ENCODE measurements at places on chromosomes 16 and 17.

GRCh38 chr17:74389084-74389753 is 21.9 kb downstream of the GPR142 start:
- DNase-seq = no peak

- peak; percentile 28 for DNase-seq
These were observed 5.2 kb upstream of the AATF start for GRCh38 chr17:36943250-36944191.

GRCh38 chr16:4056161-4057105 is 59.8 kb downstream of the ADCY9 start:
- DNase-seq = no peak

GRCh38 chr17:70454377-70454776 is 285.0 kb downstream of the KCNJ2 start:
- DNase-seq = no peak

- no peak for DNase-seq
These were observed 83.5 kb upstream of the DNAJA2 start for GRCh38 chr16:47056688-47057629.

DNA sequence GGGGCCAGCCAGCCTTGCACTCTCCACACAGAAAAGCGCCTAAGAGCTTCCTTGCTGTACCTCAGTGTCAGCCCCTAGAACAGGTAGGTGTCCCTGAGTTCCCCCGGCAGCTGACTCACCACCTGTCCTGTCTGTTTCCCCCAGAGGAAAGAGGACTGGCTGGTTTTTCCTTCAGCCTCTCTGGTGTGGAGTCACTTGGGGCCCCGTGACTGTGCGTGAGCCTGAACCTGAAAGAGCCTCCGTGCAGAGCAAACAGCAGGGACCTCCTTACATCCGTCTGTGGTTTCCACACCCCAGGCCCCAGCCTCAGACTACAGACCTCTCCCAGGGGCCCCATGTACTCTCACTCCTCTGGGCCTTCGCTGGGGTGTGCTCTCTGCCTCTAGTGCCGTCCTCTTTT is 87.8 kb downstream of the GNAO1 start:
- peak; percentile 86 for DNase-seq

- DNase-seq = peak; percentile 41
These were observed 24.3 kb downstream of the MGRN1 start for GRCh38 chr16:4648917-4649316.

DNA sequence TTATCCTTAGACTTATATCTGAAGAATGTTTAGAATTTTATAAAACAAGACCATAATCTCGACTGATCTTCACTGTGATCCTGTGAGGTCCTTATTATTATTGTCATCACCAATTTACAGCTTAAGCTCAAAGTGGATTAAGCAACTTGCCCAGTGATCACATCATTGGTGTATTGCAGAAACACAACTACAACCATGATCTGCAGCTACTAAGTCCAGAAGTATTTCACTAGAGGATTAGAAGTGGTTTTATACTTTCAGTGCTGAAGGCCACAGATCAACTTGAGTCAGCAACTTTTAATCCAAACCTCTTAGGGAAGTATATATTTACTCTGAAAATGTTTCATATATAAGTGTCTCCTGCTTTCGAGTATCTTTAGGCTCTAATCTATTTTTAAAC is 624.3 kb upstream of the SOX9 start:
- no peak for DNase-seq

GRCh38 chr16:28011971-28012445 is 51.5 kb downstream of the GSG1L start:
- DNase-seq = no peak

DNA sequence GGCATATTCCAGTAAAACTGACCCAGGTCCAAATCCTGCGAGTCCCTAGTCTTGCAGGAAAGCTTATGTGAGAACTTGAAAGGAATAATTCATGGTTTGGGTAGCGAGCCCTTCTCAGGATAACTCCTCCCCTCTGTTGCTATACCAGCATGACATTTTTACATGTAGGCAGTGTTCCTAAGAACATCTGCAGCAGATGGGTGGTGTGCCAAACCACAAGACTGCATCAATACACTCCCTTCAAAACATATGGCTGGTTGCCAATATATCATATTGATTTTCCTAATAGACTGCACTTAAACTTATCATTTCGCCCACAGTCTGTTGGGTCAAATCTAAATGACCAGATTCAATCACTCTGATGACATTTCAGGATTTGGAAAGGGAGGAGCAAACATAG is 19.9 kb downstream of the PSME3IP1 start:
- DNase-seq = peak; percentile 70

DNA sequence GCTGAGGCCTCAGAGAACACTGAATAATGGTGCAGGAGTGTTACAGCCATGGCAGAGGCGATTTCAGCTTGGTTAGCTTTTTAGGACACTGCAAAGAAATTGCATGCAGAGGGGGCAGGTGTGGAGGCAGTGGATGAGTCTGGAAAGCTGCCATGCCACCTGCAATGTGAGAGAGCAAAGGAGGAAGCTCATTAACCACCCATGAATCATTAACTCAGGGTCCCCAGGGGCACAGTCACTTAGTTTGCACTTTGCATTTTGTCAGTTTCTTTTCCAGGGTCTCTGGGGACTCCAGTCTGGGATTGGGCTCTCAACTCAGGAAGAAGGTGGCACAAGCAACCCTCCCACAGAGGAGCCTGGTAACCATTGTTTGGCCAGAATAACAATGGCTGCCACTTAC is 132.9 kb downstream of the USP31 start:
- no peak for DNase-seq

GRCh38 chr16:85935974-85936760 is 37.2 kb downstream of the IRF8 start:
- peak; percentile 56 for DNase-seq

- DNase-seq = peak; percentile 42
These were observed 1.5 kb downstream of the TOB1 start for GRCh38 chr17:50864747-50865059.

DNA sequence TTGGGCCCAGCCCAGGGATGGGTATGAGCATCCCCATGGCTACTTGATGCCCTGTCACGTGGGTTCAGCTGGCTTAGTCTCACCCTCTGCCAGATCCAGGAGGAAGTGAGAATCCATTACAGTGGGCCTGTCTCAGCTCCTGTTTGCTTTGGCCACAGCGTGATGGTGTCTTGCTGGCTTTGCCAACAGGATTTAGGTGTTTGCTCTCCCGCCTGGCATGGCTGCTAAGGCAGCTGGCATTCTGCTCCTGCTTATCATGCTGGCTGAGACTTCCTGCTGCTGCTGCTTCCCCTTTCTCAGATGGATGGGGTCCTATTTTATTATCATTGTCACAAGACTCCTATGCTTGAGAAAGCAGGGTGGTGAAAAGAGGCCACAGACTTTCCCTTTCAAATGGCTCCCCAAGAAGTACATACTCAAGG is 28.3 kb upstream of the HOXB13 start:
- peak; percentile 79 for DNase-seq

- no peak for DNase-seq
These were observed 721.0 kb upstream of the KIF2B start for GRCh38 chr17:53101706-53102105.

GRCh38 chr17:79258843-79259242 is 184.2 kb downstream of the ENGASE start:
- no peak for DNase-seq

DNA sequence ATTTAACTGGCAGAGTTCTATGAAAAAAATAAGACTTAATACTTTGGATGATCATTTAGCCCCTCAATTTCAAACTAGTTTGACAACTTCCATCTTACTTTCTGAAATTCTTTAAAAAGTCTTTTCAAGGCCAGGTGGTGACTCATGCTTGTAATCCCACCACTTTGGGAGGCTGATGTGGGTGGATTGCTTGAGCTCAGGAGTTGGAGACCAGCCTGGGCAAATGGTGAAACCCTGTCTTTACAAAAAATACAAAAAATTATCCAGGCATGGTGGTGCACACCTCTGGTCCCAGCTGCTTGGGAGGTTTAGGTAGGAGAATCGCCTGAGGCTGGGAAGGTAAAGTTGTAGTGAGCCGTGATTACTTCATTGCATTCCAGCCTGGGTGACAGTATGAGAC is 154.4 kb downstream of the TANC2 start:
- no peak for DNase-seq

DNA sequence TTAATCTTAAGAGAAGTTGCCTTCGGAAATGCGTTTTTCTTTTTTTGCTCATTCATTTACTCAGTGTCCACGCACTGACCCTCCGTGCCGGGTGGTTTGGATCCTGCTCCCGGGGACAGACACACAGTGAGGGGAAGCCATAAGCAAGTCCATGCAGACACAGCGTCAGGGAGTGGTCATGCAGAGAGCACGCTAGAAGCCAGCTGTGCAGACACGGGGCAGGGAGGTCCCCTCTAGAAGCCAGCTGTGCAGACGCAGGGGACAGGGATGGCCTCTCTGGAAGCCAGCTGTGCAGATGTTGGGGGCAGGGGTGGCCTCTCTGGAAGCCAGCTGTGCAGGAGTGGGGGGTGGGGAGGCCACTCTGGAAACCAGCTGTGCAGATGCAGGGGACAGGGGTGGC is 4.8 kb downstream of the GAA start:
- no peak for DNase-seq

- DNase-seq = peak; percentile 99
These were observed 40.8 kb upstream of the BPTF start for GRCh38 chr17:67784364-67785121.

- no peak for DNase-seq
These were observed 54.8 kb upstream of the CRISPLD2 start for GRCh38 chr16:84764970-84765369.

GRCh38 chr16:4142268-4142667 is 26.0 kb upstream of the ADCY9 start:
- no peak for DNase-seq

- DNase-seq = peak; percentile 72
These were observed 13.1 kb upstream of the PRR35 start for GRCh38 chr16:546909-547770.

- no peak for DNase-seq
These were observed 5.5 kb downstream of the FLOT2 start for GRCh38 chr17:28892024-28892423.

DNA sequence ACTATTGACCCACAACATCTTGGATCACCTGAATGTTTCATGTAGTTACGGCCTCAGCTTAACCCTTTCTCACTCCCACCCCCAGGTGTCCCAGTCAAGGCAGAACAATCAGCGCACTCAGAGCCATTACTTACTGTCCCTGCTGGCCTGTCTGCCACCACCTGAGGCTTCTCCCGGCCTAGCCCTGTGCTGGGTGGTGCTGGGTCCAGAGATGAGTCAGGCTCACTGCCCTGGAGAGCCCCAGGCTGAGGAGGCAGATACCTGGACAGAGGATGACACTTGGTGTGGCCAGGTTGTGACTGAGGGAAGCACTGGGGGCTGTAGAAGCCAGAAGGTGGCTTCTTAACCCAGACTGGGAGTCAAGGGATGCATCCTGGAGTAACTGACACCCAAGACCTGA is 4.0 kb upstream of the SLC5A2 start:
- DNase-seq = no peak

GRCh38 chr17:66602659-66603384 is 232.1 kb upstream of the CACNG5 start:
- DNase-seq = no peak

DNA sequence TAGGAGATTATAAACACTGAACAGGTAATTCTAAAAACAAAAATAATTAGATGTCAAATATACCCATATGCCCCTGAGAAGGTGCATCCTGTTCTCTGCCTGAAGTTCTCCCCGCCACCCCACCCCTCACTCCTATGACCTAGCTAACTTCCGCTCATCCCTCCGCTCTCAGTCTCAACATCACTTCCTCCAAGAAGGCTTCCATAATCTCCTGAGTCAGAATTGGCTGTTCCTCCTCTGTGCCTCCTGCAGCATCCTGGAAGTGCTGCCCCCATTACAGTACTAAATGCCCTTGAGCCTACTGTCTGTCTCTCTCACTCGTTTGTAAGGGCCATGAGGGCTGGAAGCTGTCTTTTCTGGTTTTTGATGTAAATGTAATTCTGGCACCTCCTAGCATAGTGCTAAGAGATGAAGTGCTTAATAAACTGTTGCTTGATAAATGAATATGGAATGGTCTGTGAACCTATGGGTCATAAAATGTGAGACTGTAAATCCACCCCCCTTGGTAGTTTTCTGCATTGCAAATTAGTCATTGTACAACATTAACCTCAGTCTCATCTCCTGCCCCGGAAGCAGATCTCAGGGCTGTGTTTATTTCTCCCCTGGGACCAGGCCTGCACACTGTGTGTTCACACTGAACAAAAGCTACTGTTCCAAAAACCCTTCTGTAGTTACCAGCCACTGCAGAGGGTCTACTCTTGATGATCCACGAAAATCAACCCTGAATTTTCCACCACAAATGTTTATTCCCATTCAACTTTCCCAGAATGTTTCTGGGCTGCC is 3.9 kb upstream of the MYO1D start:
- DNase-seq = no peak

GRCh38 chr16:27974896-27975540 is 88.5 kb downstream of the GSG1L start:
- no peak for DNase-seq

DNA sequence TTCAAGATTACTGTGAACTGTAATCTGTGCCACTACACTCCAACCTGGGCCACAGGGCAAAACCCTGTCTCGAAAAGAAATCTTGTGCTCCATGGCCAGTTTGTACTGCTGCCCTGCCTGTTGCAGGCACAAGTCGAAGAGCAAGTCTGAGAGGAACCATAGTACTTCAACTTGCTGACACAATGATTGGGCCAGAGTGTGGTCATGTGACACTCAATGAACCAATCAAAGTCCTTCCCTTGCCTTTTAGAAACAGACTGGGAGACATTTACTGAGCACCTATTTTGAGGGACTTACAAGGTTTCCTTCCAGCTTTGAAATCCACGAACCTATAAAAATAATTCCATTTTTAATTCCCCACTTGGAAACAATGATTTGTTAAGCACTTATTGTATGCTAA is 39.8 kb upstream of the TMC5 start:
- DNase-seq = no peak

GRCh38 chr17:38702916-38703741 is 1.9 kb upstream of the MLLT6 start:
- DNase-seq = peak; percentile 60

- no peak for DNase-seq
These were observed 157.0 kb downstream of the C16orf95 start for GRCh38 chr16:87160234-87160636.

GRCh38 chr16:10740000-10740844 is 3.4 kb upstream of the NUBP1 start:
- DNase-seq = no peak

GRCh38 chr16:62404842-62405611 is 368.8 kb upstream of the CDH8 start:
- no peak for DNase-seq
